ENCODE measurements at places on chromosomes 13 and 19. TPM values are rescaled to one million over a fixed set of nuclear protein-coding genes. Genes with fewer than 3 reads are reported as not detected.

ELSPBP1 gene
- not detected for total RNA-seq

RASIP1 gene
- 0.54 TPM for total RNA-seq

SPC24 gene
- 6.7 TPM for total RNA-seq

MUC16 gene
- total RNA-seq = under 0.01 TPM

LILRA1 gene
- total RNA-seq = 2.7 TPM

NUMBL gene
- total RNA-seq = 18.3 TPM

SLC25A41 gene
- total RNA-seq = not detected

All from hematopoietic multipotent progenitor cell (in vitro differentiated cells).